ENCODE measurements at places on chromosomes 4 and X.

DNA sequence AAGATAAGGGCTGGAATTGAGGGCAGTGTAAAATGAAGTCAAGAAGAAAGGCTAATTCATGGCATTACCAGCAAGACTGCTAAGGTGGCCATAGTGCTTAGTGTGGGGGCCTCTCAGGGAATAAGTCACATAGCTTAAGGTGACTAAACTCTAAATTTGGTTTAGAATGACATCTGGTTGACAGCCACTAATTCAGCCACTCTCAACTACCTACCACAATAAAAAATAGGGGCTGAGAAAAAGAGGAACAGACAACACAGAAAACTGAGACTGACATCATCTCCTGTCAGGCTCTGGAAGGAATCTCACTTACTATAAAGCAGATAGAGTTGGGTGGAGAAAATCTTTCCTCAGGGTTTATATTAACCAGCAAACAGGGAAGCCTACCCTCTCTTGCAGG is 96.9 kb downstream of the CHRDL1 start:
- no peak for DNase-seq

- DNase-seq = no peak
Measured at GRCh38 chr4:26912810-26913209, 52.2 kb downstream of the STIM2 start.

GRCh38 chr4:26377328-26378311 is 56.8 kb downstream of the RBPJ start:
- DNase-seq = no peak

DNA sequence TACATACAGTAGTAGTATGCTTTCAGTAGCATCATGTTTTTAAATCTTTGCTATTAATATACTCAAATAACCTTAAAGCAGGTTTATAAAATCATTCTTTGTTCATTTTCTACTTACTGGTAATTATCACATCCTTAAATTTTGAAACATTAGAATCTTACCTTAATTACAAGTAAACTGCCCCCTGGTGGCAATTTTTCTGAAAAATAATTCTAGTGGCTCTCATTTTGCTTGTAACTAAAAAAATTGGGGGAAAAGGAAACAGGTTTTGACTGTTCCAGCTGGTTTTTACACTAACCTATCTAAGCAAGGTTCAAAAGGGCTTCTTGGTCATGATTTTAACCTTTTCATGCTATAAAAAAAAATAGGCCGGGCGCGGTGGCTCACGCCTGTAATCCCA is 18.5 kb upstream of the DCAF4L1 start:
- DNase-seq = no peak

- DNase-seq = no peak
Measured at GRCh38 chrX:56233682-56234081, 1.5 kb downstream of the KLF8 start.

DNA sequence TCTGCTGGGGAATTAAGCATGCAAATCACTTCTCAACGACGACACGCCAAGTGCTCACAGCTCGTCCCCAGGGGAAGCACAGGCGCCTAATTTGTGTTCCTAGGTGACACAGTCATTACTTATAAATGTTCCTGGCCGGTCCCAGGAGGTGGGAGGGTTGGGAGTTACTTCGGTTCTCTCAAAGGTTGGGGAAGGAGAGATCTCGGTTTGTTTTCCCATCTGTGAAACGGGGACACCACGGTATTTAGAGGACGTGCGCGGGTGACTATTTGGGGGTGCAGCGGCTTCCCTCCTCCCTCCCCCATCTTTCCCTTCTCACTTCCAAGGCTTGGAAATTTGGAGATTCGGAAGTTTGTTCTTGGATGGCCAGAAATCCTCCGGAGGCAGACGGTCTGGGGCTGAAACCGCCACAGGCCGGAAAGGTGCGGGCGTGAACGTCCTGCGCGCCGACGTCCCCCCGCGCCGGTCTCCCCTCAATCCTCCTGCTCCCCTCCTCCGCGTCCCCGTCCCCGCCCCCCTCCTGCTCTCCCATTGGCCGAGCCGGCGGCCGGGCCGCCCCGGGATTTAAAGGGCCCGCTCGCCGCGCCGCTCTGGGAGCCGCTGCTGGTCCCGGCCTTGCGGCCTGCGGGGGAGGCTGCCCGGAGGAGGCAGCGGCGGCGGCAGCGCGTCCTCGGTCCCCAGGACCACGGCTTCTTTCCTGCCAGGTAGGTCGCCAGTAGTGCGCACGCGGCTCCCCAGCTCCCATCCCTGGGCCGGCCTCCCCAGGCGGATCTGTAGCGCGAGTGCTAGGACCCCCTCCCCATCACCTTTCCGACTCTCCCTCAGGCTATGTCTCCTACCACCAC is at the start of gene PORCN:
Gene PORCN, plus strand, starts transcription at position 593 of the 845 bp plus-strand sequence. CDS start 829 bp downstream, outside the sequence.
- DNase-seq = peak; percentile 53

DNA sequence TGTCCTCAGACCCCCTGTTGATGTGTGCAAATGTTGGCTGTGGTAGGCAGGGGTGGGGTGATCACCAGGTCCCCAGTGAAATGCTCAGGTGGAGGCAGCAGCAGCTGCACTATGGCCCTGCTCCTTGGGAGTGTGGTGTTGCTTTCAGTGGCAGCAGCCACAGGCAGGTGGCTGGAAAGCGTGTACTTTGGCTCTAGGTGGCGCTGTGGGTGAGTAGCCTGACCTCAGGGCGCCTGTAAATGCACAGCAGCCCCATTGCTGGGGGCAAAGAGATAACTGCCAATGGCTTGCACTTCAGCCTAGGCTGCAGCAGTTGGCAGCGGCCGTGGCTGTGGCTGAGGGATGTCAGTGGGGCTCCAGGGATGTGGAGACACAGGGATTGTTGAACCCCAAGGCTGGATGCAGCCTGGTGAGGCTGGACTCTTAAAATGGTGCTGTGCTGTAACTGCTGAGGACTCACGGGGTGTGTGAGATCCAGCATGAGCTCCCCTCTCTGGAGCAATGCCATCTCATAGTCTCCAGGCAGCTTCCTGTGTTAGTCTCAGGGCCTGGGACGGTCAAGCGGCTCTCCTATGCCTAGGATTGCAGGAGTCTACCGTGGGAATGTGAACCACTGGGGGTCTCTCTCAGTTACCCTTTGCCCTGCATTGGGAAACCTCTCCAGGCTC is 421.7 kb upstream of the HTR2C start:
- no peak for DNase-seq

GRCh38 chrX:75786290-75786689 is 1.2 kb upstream of the MAGEE2 start:
- DNase-seq = no peak

GRCh38 chr4:61666244-61666643 is 466.1 kb downstream of the ADGRL3 start:
- DNase-seq = no peak

- DNase-seq = no peak
Measured at GRCh38 chrX:30261012-30261411, 14.1 kb downstream of the MAGEB1 start.
